ENCODE measurements at places on chromosomes 1 and 21. TPM values are rescaled to one million over a fixed set of nuclear protein-coding genes. Genes with fewer than 3 reads are reported as not detected.

DNA sequence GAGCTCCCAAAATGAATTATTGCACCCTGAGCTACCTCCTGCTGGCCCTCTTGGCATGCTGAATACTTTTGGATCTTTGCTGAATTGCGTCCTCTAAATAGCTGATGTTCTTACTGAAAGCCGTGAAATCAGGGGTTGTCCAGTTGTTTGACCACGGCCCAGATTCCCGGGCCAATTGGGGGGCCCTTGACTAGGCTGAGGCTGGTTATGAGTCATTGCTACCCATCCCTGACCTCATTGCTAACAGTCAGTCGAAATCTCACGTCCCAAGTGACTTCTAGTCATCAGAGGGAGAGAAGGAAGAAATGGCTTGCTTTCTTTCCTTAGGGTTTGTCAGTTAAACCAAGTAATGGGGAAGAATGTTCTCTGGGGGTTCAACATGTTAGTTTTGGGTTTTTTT, 37.4 kb downstream of the SMYD2 start:
- no peak for DNase-seq

DNA sequence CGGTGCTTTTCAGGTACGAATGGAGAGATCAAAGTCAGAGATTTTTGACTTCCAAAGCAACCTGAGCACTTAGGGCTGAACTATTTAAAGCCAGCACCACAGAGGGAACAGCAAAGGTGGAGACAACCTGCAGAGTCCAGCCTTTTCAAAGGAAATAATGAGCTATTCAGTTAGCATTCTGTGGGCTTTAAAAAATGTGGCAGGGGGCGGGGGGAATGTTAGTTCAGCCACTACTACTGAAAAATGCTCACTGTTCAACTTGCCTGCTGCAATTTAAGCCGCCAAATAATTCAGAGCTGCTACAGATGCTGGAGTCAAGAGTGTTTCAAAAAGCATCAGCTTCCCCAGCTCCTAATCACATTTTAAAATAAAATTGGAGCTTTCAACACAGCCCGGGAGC, 473.3 kb upstream of the PLXNA2 start:
- no peak for DNase-seq

DNA sequence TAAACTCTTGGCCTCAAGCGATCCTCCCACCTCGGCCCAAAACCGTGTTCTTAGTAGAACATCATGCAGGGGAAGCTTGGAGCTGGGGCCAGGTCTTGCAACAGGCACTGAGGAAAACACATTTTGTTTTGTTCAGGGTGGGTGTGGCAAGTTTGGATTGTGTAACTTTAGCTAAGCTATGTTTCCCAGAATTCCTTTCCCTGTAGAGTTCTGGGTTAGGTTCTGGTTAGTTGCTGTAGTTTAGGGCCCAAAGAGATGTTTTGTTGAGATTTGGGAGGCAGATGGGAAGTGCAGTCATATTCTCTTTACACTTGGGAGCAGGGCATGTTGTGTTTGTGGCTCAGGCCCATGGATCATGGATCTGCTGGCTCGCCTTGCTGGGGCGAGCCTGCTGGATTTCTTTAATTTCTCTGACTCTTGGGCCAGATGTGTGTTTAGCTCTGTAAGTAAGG, 24.0 kb downstream of the PLA2G5 start:
- DNase-seq = no peak

Gene HSD11B1
- 2.1 TPM for total RNA-seq

Gene GPR61
- not detected for total RNA-seq

Gene PDC
- total RNA-seq = not detected

Gene FMO1
- total RNA-seq = not detected
